ENCODE measurements at places on chromosomes 12 and 14. TPM values are rescaled to one million over a fixed set of nuclear protein-coding genes. Genes with fewer than 3 reads are reported as not detected.

The PUS1 gene
- total RNA-seq, result 15.5 TPM

The RNASE3 gene
- 0.63 TPM for total RNA-seq

The LRRC74A gene
- total RNA-seq, result not detected

The MMP17 gene
- total RNA-seq, result 22.8 TPM

The GXYLT1 gene
- 25.3 TPM for total RNA-seq

The CCDC196 gene
- not detected for total RNA-seq

The DRAM1 gene
- 23.1 TPM for total RNA-seq

- no peaks in the 10 kb centered on the region for H3K27me3 ChIP-seq
- H3K4me1 ChIP-seq, result no peaks in the 10 kb centered on the region
- no peak overlapping the region for H3K4me3 ChIP-seq
- H3K27ac ChIP-seq, result no peak overlapping the region
- no peak for DNase-seq
- H3K36me3 ChIP-seq, result no peaks in the 10 kb centered on the region
Measured at GRCh38 chr12:132561427-132562156, 48.8 kb downstream of the LRCOL1 start.

DNA sequence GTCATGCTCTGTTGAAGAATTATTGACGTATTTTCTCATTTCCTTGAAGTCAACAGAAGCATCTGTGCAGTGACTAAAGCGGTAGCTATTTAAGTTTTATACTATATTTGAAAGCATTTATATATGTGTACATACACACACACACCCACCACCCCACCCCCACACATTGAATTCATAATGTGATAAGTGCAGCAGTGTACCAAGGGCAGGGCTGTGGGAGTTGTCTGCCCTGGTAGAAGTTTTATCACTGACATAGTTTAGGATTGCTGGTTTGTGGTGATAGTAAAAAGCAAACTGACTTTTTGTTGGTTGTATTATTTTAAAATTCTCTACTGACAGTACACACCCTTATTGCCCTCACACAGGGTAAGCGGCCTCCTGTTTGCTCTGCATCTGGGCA is 39.1 kb downstream of the GAS2L3 start:
- peaks cover 38% of the 10 kb centered on the region for H3K4me1 ChIP-seq
- no peak overlapping the region for H3K27ac ChIP-seq

- DNase-seq, result no peak
- H3K27me3 ChIP-seq, result peaks cover 23% of the 10 kb centered on the region
- no peak overlapping the region for H3K27ac ChIP-seq
- H3K4me3 ChIP-seq, result no peak overlapping the region
- peaks cover 11% of the 10 kb centered on the region for H3K4me1 ChIP-seq
Measured at GRCh38 chr12:117972301-117972700, 3.5 kb upstream of the KSR2 start.

DNA sequence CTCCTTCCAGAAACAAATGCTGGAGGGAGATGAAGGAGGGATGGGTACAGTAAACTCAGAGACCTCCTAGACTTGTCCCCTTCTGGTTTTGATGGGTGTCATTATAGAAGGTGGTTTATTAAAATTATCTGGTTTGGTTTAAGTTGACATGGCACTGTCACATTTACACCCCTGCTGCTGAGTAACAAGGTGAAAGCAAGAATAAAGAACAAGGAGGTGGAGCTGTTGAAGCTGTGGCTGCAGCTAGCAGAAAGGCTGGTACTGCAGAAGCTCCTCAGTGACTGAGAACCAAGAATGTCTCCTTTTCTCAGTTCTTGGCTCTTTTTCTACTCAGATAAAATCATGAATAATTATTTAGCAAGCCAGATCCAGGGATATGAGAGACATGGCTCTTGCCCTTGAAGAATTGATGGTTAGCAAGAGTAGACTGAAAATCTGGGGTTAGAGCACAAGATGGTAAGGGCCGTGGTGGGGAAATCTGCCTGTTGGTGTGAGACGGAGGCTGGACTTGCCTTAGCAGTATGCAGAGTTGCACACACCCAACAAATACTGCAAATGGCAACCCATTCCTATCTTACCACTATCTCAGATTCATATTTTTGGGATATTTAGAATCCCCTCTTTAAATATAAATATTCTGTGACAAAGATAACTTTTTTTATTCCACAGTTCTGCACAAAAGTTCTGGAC is at the start of gene GZMH:
Gene GZMH, minus strand, starts transcription at position 31 of the 690 bp plus-strand sequence. CDS start 72 bp downstream, outside the sequence.
- no peaks in the 10 kb centered on the region for H3K4me1 ChIP-seq
- H3K27ac ChIP-seq, result no peak within 1 kb of the TSS
- no peak within 1 kb of the TSS for H3K4me3 ChIP-seq
- no peaks in the 10 kb centered on the region for H3K27me3 ChIP-seq

DNA sequence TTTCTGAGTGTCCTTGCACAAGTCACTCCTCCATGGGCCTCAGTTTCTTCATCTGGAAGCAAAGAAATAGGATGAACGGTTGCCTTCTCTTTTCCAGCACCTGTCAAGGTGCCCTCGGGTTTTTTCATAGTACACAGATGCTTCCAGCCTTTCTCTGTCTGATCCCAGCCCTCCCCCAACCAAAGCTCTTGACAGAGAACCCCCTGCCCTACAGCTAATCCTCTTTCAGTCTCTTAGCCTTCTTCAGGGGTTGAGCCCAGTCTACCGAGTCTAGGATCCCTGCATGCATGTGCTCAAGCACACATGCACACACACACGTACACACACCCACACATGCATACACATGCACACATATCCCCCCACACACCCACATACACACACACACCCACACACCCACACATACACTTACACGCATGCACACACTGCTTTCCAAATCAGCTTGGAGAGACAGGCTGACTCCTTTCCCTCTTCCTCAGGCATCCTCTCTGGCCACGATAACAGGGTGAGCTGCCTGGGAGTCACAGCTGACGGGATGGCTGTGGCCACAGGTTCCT is 4.7 kb downstream of the CDCA3 start:
- no peak overlapping the region for H3K4me3 ChIP-seq
- DNase-seq, result no peak
- H3K27ac ChIP-seq, result no peak overlapping the region
- H3K4me1 ChIP-seq, result peaks cover 5% of the 10 kb centered on the region
- peaks cover 79% of the 10 kb centered on the region for H3K36me3 ChIP-seq

- H3K27ac ChIP-seq, result no peak overlapping the region
- H3K27me3 ChIP-seq, result no peaks in the 10 kb centered on the region
- no peaks in the 10 kb centered on the region for H3K36me3 ChIP-seq
- no peak overlapping the region for H3K4me3 ChIP-seq
Measured at GRCh38 chr14:44477953-44478352, 29.1 kb downstream of the FSCB start.

GRCh38 chr12:69331519-69331908 is 16.7 kb upstream of the LYZ start:
- H3K4me3 ChIP-seq, result peak overlapping the region; percentile 25
- no peak for DNase-seq
- no peaks in the 10 kb centered on the region for H3K27me3 ChIP-seq
- H3K4me1 ChIP-seq, result no peaks in the 10 kb centered on the region

GRCh38 chr12:65881965-65882413 is 57.7 kb downstream of the HMGA2 start:
- H3K27me3 ChIP-seq, result no peaks in the 10 kb centered on the region
- H3K4me3 ChIP-seq, result peak overlapping the region; percentile 38
- no peaks in the 10 kb centered on the region for H3K36me3 ChIP-seq
- peak; percentile 75 for DNase-seq
- peaks cover 21% of the 10 kb centered on the region for H3K4me1 ChIP-seq

GRCh38 chr14:81164167-81164774 is 56.5 kb downstream of the GTF2A1 start:
- peaks cover 1% of the 10 kb centered on the region for H3K4me1 ChIP-seq
- no peak overlapping the region for H3K4me3 ChIP-seq
- no peak for DNase-seq
- no peaks in the 10 kb centered on the region for H3K27me3 ChIP-seq
- H3K27ac ChIP-seq, result no peak overlapping the region
- H3K36me3 ChIP-seq, result no peaks in the 10 kb centered on the region

- no peak for DNase-seq
- no peak overlapping the region for H3K4me3 ChIP-seq
- no peak overlapping the region for H3K27ac ChIP-seq
- H3K36me3 ChIP-seq, result no peaks in the 10 kb centered on the region
- H3K4me1 ChIP-seq, result no peaks in the 10 kb centered on the region
Measured at GRCh38 chr12:101238306-101238705, 28.3 kb upstream of the SLC5A8 start.

GRCh38 chr12:2413301-2413700 is 360.5 kb downstream of the CACNA1C start:
- no peak overlapping the region for H3K27ac ChIP-seq
- H3K4me1 ChIP-seq, result no peaks in the 10 kb centered on the region
- no peak for DNase-seq
- no peak overlapping the region for H3K4me3 ChIP-seq

- no peak overlapping the region for H3K4me3 ChIP-seq
- no peak for DNase-seq
- no peaks in the 10 kb centered on the region for H3K27me3 ChIP-seq
- H3K27ac ChIP-seq, result no peak overlapping the region
- H3K4me1 ChIP-seq, result peaks cover 12% of the 10 kb centered on the region
- no peaks in the 10 kb centered on the region for H3K36me3 ChIP-seq
Measured at GRCh38 chr12:102763471-102763870, 153.6 kb downstream of the PAH start.

GRCh38 chr14:48771717-48772116 is 814.5 kb downstream of the RPS29 start:
- no peak overlapping the region for H3K27ac ChIP-seq
- no peaks in the 10 kb centered on the region for H3K27me3 ChIP-seq
- no peaks in the 10 kb centered on the region for H3K4me1 ChIP-seq
- H3K36me3 ChIP-seq, result no peaks in the 10 kb centered on the region

DNA sequence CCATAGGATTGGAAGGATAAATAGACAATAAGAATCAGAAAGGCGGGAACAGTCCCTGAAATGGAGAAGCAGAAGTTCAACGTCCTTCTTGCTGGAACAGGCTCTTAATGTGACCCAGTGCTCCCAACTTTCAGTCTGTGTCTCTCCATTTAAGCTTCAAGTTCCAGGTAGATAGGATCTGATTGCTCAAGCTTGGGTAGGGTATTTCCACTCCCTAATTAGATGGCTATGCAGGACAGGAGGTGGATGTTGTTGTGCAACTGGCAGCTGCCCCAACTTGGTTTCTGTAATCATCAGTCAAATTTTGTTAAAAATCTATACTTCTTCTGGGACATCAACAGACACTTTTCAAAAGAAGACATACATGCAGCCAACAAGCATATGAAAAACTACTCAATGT is 266.2 kb downstream of the C12orf75 start:
- H3K27ac ChIP-seq, result no peak overlapping the region
- H3K4me3 ChIP-seq, result no peak overlapping the region
- H3K27me3 ChIP-seq, result no peaks in the 10 kb centered on the region
- no peaks in the 10 kb centered on the region for H3K36me3 ChIP-seq

- no peak overlapping the region for H3K4me3 ChIP-seq
- H3K27me3 ChIP-seq, result no peaks in the 10 kb centered on the region
- H3K27ac ChIP-seq, result no peak overlapping the region
- DNase-seq, result no peak
- no peaks in the 10 kb centered on the region for H3K4me1 ChIP-seq
Measured at GRCh38 chr12:23611320-23611719, 338.1 kb downstream of the SOX5 start.

DNA sequence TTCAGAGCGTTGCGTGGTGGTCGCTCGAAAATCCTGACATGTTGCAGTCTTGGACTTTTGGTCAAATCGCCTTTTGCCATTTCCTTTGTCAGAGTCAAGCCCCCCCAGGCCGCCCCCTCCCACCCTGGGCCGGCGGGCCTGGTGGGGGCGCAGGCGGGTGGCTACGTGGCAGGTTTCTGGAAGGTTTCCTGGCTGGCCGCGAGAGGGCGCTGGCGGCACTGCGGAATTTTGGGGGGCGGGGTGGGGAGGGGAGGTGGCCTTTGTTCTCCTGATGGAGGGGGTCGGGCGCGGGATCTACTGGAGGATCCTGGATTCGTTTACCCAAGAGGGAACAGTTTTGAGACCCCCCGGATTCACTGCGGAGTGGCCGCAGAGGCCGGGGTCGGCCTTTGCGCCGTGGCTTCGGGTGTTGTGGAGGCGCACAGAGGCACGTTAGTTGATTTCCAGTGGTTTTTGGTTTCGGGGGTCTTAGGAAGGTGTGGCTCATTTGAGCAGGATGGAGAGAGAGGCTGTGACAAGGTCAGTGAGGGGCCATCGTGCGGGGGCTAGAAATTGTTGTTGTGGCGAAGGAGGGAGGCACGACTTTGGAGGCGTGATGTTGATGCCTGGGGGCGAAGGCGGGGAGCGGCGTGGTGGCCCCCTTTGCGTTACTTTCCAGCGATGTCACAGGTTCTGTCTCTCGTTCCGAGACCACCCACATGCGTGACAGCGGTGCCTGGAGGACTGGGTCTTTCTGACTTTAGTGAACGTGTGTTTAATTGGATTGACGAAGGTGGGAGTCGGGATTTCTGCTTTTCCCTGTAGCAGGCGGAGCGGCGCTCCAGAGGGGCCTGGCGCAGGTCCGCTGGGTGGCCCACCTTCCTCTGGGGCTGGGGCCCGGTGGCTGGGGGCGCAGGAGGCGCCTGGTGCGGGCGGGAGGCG is 1.4 kb downstream of the MEG3 start:
- peak overlapping the region; percentile 39 for H3K4me3 ChIP-seq
- peak overlapping the region; percentile 87 for H3K27ac ChIP-seq

- no peaks in the 10 kb centered on the region for H3K27me3 ChIP-seq
- no peak for DNase-seq
Measured at GRCh38 chr12:14650789-14651188, 45.6 kb downstream of the GUCY2C start.

GRCh38 chr14:71482671-71483070 is 449.6 kb upstream of the RGS6 start:
- H3K4me3 ChIP-seq, result no peak overlapping the region
- peaks cover 31% of the 10 kb centered on the region for H3K4me1 ChIP-seq
- peak overlapping the region; percentile 64 for H3K27ac ChIP-seq

DNA sequence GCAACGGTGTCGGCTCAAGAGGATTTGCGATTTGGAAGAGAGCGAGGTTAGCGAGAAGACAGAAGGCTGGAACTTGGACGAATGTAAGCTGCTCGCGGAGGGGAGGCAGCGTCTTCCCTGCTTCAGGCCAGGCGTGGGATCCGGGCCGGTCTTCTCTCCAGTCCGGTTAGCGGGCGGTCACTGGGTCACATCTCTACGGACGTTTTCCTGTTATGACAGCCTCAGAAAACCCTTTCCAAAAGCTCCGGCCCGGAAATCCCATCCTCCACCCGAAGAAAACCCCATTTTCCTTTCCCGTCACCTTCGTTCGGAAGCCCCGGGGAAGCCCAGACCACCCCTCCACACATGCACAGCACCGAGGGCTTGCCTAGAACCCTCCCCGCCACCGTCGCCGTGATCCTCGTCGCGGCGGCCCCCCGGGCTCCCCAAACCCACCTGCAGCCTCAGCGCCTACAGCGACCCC is 268 bp downstream of the NDUFB1 start:
- DNase-seq, result peak; percentile 21
- peak overlapping the region; percentile 77 for H3K4me3 ChIP-seq
- no peaks in the 10 kb centered on the region for H3K36me3 ChIP-seq
- peak overlapping the region; percentile 91 for H3K27ac ChIP-seq
